ENCODE measurements at places on chromosomes 2 and 18.

- no peak for DNase-seq
These were observed 24.1 kb downstream of the CIDEA start for GRCh38 chr18:12278215-12278671.

DNA sequence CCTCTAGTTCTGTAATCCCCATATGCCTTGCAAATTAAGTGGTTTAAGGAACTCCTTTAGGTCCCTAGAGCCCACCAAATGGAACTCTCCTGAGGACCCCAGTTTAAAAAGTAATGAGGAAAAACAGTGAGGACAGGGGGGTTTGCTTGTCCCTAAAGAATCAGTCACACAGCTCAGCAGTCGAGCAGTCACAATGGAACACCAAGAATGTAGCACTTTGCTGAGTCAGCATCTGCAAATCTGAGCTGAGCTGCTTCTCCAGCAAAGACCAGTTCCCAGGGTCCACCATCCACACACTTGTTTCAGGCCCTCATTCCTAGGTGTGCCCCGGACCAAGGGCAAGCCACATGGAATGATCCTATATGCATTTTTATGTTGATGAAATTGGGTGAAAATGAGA is 46.2 kb upstream of the NEDD4L start:
- no peak for DNase-seq

- no peak for DNase-seq
These were observed 19.8 kb upstream of the BCL11A start for GRCh38 chr2:60573251-60573650.

- DNase-seq = no peak
These were observed 692 bp upstream of the RAX start for GRCh38 chr18:59273759-59274532.

- DNase-seq = no peak
These were observed 4.7 kb downstream of the MYOM1 start for GRCh38 chr18:3214855-3215637.

DNA sequence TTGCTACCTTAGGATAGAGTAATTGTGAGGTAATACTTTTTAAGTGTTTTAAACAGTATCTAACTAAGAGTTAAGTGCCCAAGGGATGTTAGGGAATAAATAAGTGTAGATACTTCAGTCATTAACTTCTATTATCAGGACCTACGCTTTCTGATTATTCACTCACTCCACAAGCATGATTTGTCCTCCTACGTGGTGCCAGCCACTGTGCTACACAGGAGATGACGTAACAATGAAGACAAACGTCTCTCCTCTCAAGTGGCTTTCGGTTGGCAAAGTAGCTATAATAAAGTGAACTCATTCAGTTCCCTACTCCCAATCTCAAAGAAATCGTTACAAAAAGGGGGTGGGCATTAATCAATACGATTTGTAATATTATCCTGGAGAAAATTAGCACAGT is 100.9 kb upstream of the SETBP1 start:
- DNase-seq = no peak

- no peak for DNase-seq
These were observed 7.4 kb downstream of the PMAIP1 start for GRCh38 chr18:59907172-59907571.

DNA sequence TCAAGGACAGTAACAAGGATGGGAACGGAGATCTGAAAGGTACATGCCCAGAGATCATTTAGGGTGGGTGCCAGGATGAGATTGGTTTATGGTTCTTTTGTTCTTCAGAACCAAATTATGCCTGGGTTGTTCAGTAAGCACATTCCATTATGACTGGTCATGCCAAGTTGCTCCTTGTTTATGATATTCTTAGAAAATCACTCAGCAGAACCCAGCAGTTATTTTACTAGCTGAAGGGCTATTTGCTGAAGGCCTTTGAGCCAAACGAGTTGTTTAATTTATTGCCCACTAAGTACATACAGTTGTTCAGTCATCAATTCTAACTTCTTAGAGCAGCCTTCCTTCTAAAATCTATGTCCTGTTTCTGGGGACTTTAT is 635 bp downstream of the SLC3A1 start:
- no peak for DNase-seq

- no peak for DNase-seq
These were observed 258.8 kb downstream of the MREG start for GRCh38 chr2:215754546-215754945.

DNA sequence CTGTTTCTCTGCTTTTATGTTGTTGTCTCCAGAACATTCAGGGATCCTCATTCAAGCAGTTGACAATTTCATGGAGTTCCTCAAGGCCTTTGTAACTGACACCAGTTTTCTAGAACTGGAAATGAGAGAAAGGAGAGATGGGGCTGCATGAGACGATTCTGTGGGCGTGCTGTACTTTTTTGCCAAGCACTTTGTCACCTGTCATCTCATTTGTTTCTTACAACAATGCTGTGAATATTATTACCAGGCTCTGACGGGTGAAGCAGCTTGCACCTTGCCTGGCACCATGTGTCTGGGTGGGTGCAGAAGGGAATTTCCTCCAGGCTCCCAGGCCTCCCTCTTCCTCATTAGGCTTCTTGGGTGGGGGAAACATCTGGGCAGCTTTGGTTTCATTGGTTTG is 22.2 kb upstream of the ATOH8 start:
- no peak for DNase-seq

DNA sequence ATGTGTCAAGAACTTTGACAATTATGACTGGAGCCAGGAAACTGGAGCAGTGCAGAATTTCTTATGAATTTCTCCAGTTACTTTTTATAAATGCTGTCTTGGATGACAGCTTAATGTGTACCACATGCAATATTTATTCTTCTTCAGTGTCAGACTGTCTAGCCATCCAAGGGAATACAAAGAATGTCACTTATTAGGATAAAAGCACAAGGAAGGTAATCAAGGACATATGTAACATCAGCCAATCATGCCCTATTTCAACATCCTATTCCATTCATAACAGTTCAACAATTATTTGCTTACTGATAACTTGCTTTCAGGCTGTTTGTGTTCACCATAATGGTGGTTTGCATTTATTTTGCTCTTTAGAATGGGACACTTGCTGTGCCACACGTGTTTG is 139.8 kb downstream of the OLA1 start:
- DNase-seq = no peak

GRCh38 chr2:162013514-162014475 is 60.2 kb downstream of the DPP4 start:
- DNase-seq = no peak

DNA sequence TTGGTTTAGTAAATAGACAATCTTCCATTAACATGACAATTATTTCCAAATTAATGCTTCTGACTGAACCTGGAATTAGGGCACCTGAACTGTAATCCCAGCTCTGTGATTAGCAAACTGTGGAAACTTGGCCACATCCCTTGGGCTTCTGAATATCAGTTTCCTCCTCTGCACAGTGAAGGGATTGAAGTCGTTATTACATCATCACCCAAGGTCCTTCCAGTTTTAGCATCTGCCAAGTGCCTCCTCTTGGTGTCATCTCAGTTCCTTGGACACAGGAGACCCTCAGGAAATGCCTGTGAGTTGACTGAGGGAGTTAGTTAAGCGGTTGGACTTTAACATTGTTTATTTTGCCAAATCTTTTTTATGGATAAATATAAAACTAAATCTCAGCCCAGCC is 64.8 kb downstream of the MOGAT1 start:
- no peak for DNase-seq

- DNase-seq = no peak
These were observed 21.6 kb downstream of the ZEB2 start for GRCh38 chr2:144498277-144498676.

DNA sequence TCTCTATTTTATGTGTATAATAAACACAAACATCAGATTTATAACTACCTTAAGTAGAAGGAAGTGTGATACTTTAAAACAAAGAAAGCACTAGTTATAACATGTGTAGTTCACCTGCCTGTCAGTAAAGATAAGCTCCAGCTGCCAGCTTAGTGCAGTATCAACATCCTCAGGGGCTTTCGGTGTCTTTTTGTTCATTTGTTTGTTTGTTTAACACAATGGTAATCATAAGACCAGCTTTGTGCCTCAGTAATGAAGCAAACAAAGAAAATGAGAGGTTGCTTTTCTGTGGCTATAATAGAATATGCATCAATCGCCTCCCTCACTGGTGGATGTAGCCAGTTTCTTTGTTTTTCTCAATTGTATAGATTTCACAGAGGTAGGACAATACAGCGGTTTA is 1499.0 kb upstream of the TMEFF2 start:
- no peak for DNase-seq

GRCh38 chr2:102826904-102827303 is 65.1 kb downstream of the TMEM182 start:
- no peak for DNase-seq

DNA sequence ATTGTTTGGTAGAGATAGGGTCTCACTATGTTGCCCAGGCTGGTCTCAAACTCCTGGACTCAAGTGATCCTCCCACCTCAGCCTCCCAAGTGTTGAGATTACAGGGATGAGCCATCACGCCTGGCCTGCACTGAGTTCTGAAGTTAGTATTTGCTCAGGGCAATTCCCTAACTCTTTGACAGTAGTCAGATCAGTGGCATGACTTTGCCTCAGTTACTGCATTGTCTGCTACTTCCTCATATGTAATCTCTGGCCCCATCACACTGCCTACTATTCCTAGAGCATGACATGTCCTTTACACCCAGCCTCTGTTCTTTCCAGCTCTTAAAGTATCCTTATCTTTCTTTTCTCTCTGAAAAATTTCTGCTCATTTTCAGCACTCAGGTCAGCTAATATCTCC is 193.5 kb downstream of the LDLRAD4 start:
- no peak for DNase-seq

DNA sequence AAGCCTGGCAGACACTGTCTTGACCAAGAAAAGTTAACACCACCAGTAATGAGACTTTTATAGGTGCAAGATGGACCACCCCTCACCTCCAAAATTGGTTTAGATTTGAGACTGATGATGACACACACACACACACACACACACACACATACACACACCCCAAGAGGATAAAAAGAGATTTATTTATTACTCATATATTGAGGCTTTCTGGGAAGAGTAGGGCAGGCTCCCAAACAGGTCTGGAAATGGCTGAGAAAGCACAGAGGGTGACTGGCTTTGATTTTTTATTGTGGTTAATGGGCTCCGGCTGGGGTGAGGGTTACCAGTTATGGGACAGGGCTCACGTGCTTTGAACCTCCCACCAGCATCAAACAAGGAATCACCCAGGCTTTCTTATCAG is 54.2 kb upstream of the ADAM23 start:
- no peak for DNase-seq

- DNase-seq = no peak
These were observed 402.6 kb upstream of the ZEB2 start for GRCh38 chr2:144922519-144922918.

GRCh38 chr2:236633775-236634560 is 64.3 kb downstream of the ACKR3 start:
- DNase-seq = no peak

- no peak for DNase-seq
These were observed 21.7 kb upstream of the CABLES1 start for GRCh38 chr18:23113576-23113975.

DNA sequence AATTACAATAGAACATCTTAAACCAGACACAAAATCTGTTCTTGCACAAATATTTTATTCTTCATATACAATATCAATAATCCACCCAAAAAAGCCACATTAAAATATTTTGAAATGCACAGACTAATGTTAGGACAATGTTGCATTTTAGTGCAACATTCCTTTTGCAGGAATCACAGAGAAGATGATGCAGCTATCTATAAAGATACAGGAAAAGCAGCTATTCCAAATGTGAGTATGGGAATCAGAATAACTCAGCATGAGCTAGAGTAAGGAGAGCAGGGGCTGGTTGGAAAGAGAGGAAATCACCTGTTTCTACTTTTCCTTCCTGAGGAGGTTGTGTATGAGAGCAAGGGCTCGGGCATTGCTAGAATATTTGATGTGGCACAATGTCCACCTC is 4.8 kb downstream of the C2orf66 start:
- no peak for DNase-seq

DNA sequence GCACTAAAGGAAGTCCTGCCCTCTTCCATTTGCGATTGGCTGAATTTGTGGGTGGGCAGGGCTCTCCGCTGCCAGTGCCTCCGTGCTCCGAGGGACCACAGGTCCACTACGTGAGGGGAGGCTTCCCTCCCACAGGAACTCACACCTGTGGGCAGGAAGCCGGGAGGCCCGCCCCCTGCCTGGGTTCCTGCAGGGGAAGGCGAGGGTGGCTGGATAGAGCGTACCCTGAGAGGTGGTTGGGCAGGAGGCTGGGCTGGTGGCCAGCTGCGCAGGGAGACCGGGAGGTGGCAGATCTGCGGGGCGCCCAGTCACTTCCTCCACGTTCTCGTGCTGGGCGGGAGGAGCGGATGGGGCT is 47.0 kb upstream of the PTH2R start:
- DNase-seq = no peak

GRCh38 chr2:223614534-223614933 is 12.4 kb upstream of the SCG2 start:
- no peak for DNase-seq

- DNase-seq = no peak
These were observed 324.2 kb downstream of the LNPK start for GRCh38 chr2:175677880-175678279.

DNA sequence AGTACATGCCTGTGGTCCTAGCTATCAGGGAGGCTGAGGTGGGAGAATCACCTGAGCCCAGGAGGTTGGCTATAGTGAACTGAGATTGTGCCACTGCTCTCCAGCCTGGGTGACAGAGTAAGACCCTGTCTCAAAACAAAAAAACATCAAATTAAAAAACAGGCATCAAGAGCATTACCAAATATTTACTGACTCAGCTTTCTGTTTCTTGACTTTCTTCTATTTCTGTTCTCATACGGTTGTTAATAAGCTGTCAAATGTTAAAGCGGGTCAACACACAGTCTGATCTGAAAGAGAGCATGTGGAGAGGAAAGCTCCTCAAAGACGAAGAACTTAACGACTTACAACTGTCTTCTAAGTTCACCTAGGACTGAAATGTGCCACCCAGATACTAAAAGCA is 59.0 kb downstream of the ITGB1BP1 start:
- no peak for DNase-seq

DNA sequence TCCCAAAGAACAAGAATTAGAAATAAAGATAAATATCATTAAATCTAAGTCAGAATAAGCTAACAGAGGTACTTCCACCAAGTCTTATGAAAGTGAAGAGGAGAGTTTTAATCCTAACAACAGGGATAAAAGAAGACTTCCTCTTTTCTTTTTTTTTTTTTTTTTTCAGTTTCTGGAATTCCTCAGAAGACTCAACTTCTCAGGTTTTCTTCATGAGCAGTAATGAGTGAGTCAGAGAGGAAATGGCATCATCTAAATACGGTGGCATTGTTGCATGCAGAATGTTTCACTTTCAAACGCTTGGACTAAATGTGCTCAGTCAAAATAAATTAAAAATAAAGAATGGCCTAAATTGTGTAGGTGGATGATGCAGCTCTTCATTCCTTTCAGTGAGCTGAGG is 45.6 kb upstream of the ARHGAP15 start:
- no peak for DNase-seq

Data from activated CD8-positive, alpha-beta memory T cell treated with anti-CD3 and anti-CD28 coated beads for 1 hour (primary cell).